COR-L47 (cell line): ENCODE measurements at places on chromosomes 16 and 17.

GRCh38 chr16:47713225-47713595 is 252.1 kb downstream of the PHKB start:
- no peak for DNase-seq

GRCh38 chr16:20689668-20690067 is 7.8 kb downstream of the ACSM1 start:
- no peak for DNase-seq

DNA sequence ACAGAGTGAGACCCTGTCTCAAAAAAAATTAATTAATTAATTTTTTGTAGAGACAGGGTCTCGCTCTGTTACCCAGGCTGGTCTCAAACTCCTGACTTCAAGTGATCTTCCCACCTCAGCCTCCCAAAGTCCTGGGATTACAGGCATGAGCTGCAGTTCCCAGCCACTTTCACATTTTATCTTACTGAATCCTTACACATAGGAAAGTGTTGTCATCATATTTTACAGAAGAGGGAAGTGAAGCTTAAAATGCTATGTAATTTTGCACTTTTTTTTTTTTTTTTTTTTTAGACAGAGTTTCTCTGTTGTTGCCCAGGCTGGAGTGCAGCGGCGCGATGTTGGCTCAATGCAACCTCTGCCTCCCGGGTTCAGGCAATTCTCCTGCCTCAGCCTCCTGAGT is 21.1 kb upstream of the ZNF629 start:
- no peak for DNase-seq

DNA sequence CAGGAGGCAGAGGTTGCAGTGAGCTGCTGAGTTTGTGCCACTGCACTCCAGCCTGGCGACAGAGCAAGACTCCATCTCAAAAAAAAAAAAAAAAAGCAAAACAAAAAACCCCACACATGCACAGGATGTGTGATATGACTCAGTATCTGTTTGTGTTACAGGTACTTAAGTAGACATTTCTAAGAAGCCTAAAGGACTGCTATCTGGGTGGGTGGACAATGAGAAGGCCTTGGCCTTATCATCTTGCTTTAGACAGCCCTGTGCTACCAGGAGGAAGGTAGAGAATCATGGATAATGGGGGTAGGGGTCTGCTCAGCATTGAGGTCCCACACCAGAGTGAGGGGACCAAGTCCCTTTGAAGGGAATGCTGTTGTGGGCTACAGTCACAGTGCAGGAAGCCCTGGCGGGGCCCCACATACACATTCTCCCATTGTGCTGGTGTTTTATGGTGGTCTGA is 26.7 kb downstream of the PLD6 start:
- DNase-seq: no peak

DNA sequence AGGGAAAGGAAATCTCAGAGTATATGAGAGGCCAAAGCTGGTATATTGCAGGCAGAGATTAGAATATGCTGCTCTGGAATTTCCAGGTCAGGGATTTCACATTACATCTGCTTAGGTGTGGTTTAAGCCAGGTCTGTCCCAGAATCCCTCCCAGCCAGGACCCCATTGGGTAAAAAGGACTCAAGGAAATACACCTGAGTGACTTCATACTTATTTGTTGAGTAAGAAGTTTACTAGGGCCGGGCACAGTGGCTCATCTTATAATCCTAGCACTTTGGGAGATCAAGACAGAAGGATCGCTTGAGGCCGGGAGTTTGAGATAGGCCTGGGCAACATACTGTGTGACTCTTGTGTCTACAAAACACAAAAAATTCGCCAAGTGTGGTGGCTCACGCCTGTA is 7.2 kb downstream of the PIPOX start:
- no peak for DNase-seq

DNA sequence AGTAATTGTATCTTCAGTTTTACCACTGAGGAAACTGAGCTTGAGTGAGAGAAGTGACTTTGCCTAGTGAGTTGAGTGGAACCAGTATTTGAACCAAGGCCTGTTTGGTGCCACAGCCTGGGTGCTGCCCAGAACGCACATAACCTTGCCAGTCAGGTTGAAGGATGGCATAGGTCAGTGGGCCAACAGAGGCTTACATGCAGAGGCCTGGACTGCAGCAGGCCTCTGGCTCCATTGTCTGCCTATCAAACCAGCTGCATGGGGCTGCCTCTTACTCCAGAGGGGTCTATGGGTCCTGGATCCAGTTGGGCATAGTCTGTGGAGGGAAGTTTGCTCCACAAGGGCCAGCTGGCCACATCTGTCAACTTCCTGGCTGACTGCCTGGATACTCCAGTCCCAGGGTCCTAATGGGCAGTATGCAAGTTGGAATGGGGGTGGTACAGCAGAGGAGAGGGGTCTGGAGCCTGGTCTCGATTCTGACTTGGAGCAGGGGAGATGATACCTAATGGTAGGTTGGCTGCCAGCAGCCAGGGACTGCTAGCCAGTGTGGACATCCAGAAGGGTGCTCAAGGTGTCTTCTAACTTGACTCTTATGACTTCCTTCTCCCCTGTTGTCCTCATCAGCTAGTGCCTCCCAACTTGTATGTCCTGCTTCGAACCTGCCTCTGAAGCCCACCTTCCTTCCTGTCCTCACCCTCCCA is 11.1 kb upstream of the RNF112 start:
- DNase-seq: no peak

DNA sequence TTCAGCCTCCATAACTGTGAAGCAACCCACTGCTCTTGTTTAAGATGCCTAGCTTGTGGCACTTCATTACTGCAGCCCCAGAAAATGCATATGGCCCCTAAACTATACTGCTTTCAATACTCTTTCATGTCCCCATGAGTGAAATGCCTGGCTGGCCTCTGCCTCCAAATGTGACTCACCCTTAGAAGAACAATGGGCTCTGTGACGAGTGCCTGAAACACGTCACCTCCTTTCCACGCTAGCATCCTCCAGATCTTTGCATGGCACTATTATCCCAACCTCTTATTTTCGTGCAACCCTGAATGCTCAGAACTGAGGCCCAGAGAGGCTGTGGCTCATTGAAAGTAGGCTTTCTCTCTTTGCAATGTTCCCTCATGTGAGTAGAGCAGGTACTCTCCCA is 233.1 kb downstream of the CBLN1 start:
- DNase-seq: no peak

DNA sequence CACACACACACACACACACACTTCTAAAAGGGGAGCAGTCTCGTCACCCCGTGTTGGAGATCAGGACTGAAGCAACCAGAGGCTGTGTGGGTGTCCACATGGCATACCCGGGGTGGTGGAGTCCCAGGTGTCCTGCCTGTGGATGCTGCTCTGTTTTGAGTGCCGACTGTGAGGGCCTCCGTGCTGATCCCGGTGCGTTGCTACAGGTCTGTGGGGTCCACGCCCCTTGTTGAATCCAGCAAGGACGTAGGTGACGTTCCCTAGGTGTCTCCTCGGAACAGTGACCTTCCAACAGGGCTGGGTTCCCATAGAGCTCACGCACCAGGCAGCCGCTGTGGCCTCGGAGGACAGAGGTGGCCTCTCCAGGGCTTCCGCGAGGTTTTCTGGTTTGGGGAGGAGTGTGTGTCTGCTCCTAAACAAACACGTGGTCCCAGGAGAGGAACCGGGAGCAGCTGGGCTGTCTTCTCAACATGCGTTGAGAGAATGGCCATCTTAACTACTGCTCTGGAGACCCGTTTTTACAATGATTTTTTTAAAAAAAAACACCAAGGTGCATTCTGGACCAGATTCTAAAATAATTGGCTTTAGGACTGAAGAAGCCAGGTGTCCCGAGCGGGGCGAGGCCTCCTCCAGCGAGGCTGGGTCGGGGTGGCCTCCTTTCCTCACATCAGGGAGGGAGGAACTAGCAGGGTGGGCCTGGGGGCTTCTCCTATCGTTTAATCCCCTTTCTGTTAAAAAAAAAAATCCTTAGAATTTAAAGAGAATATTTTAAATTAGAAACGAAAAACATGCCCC is 100.6 kb upstream of the ZNF750 start:
- DNase-seq: no peak

- no peak for DNase-seq
Measured at GRCh38 chr16:6016530-6017184, 919.1 kb upstream of the EEF2KMT start.

GRCh38 chr17:69539274-69539673 is 124.8 kb downstream of the MAP2K6 start:
- DNase-seq: no peak

- DNase-seq: no peak
Measured at GRCh38 chr16:9323170-9323569, 231.7 kb downstream of the HAPSTR1 start.

- DNase-seq: no peak
Measured at GRCh38 chr17:72342061-72342460, 221.2 kb downstream of the SOX9 start.

- no peak for DNase-seq
Measured at GRCh38 chr17:81992306-81993102, 15.1 kb downstream of the ASPSCR1 start.

DNA sequence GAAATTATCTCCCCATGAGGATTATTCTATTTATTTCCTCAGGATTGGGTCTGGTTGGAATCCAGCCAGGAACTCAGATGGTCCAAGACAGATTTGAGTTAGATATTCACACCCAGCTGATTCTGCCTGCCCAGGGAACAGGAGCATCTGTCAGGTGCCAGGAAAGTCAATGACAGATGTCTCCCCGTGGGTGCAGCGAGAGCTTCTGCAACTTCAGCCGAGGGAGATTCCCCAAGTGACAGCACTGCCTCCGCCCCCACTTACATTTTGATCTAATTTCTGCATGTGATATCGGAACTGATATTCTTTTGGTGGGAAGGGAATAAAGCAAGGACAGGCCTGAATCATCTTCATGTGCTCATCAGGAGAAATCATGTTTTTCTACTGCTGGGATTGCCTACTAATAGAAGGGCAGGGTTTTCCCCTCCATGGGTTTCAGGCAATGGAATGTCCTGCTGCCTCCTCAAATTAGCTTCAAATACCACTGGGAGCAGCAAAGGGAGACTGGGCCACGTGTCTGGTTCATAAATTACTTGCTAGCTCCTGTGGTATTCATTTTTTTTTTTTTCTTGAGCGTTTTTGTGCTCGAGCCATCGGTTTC is 15.7 kb upstream of the DHX8 start:
- no peak for DNase-seq

DNA sequence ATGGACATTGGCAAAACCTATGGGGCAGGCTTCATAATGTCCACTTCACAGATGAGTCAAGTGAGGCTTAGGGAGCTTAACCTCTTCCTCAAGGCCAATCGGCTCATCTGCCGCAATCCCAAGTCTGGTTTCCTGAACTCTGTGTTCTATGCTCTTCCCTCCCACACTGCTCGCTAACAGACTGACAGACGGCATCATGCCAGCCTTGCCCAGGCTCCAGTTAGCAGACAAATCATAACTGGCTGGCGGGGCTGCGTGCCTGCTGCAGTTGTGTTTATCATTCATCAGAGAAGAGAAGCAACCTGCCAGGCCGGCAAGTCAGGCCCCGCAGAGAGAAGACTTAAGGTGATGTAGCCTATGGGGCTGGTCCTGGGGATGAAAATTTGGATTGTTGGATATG is 216.2 kb upstream of the ASIC2 start:
- no peak for DNase-seq

DNA sequence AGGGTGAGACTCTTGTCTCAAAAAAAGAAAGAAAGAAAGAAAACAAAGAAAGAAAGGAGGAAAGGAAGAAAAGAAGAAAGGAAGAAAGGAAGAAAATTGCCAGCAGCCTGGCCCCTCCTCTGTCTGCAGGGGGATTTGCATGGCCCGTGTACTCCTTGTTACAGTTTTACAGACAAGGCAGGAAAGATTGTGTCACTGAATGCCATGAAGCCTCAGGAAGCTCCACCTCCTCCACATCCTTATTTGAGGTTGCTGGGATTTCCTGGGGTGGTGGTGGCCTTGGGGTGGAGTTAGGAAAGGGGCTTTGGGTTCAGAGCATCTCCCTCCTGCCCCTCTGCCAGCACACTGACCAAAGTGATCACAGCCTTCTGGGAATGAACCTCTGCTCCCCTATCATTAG is 23.6 kb downstream of the CFAP20 start:
- no peak for DNase-seq

GRCh38 chr16:72241008-72241407 is 69.1 kb upstream of the PMFBP1 start:
- DNase-seq: peak; percentile 41

DNA sequence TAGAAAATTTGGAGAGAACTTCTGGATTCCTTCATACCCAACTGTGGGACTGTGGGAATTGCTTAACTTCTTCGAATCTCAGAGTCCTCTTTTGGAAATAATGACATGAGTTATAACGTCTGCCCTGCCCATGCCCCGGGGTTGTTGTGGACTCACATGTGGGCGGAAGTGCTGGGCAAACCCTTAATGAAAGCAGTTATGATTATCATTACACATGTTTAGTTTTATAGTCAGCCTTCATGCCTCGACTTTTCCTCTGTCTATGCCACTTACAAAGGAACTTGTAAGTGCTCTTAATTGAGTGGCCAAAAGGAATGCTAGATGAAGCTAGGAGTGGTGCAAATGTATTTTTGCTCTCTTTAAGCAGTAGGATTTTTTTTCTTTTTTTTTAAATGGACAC is 3.9 kb downstream of the KRT27 start:
- DNase-seq: no peak

DNA sequence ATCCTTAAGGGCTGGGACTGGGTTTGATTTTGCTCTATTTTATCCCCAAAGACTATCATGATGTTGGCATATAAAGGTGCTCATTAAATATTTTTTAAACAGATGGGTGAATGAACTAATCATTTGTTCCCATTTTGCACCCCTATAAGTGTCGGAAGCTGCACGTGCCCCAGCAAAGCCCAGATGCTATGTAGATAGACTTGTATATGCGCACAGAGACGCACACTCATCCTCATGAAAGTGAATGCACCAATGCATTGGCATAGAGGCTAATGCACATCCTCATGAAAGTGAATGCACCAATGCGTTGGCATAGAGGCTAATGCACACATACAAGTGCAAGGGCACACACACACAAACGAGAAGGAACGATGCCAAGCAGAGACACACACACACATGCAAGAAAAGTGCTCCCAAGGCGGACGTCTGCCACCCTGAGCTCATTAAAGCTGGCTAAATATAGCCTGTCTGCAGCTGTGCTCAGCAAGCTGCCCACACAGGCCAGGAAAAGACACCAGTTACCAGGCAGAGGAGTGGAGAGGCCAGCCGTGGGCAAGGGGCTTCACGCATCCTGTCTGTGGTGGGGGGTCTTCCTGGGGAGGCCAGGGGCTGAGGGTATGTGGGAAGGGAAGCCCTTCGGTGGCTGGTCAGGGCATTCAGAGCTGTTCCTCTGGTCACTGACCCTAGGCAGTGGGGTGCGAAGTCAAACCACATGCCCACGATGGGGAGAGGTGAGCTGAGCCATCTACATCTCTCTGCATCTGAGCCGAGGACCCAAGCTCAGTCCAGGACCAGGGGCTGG is 52.6 kb downstream of the PIMREG start:
- no peak for DNase-seq

GRCh38 chr16:54070789-54071343 is 215.7 kb downstream of the IRX3 start:
- no peak for DNase-seq

- DNase-seq: no peak
Measured at GRCh38 chr17:76331083-76331482, 22.6 kb downstream of the PRPSAP1 start.

- no peak for DNase-seq
Measured at GRCh38 chr16:11637320-11637719, 30.9 kb upstream of the SNN start.

GRCh38 chr17:20275653-20276052 is 191.7 kb downstream of the LGALS9B start:
- no peak for DNase-seq
